HCT116 (cell line): ENCODE measurements at places on chromosomes 6 and 20. TPM values are rescaled to one million over a fixed set of nuclear protein-coding genes. Genes with fewer than 3 reads are reported as not detected.
A peak's percentile ranks its signal among the peaks of the same experiment; 100 is the strongest.

GRCh38 chr6:141123049-141123448, 1009.7 kb upstream of the GJE1 start:
- no peaks in the 10 kb centered on the region for H3K36me3 ChIP-seq
- H3K4me3 ChIP-seq = no peak overlapping the region
- no peaks in the 10 kb centered on the region for H3K27me3 ChIP-seq
- H3K4me1 ChIP-seq = no peaks in the 10 kb centered on the region

- H3K4me3 ChIP-seq = no peak overlapping the region
- DNase-seq = peak; percentile 63
- no peaks in the 10 kb centered on the region for H3K27me3 ChIP-seq
- H3K27ac ChIP-seq = peak overlapping the region; percentile 52
- H3K36me3 ChIP-seq = no peaks in the 10 kb centered on the region
Measured at GRCh38 chr20:63782051-63782471, 42.5 kb downstream of the SLC2A4RG start.

The HTR1E gene
- not detected for total RNA-seq

The NOL7 gene
- total RNA-seq = 73.7 TPM

The MCCD1 gene
- total RNA-seq = not detected

- no peaks in the 10 kb centered on the region for H3K27me3 ChIP-seq
- H3K27ac ChIP-seq = no peak overlapping the region
- H3K36me3 ChIP-seq = no peaks in the 10 kb centered on the region
- no peak for DNase-seq
Measured at GRCh38 chr6:100463630-100464161, 1.0 kb downstream of the SIM1 start.

DNA sequence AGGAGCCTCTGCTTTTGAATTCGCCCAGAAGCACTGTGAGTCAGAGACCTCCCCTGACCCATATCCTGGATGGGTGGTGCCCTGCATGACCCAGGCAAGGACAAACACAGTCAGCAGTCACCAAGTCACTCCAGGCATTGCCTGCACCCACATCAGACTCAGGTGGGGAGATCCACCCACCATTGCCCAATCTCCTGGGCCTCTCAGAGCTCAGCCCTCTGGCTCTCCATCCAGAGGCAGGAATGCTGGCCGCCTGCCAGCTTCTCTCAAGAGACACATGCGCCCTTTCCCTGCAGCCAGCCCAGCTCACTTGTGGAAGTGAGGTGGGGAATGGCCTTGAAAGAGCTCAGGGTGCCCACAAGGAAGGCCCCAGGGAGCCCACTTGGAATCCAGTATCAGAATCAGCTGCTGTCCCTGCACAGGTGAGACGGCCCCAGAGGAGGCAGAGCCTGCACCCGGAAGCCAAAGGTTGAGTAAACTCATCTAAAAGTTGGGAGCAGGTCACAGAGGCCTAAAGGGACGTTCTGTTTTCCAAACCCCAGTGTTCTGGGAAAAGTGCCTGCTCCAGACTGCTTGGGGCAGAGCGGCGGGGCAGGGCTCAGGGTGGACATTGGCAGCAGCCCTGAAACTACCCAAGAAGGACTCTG, 129.8 kb downstream of the PREX1 start:
- H3K27me3 ChIP-seq = no peaks in the 10 kb centered on the region
- H3K4me1 ChIP-seq = peaks cover 15% of the 10 kb centered on the region
- H3K4me3 ChIP-seq = no peak overlapping the region
- H3K27ac ChIP-seq = 0 out of 2 replicates have a peak overlapping the region, but pooled peaks have one; percentile 45
- H3K36me3 ChIP-seq = no peaks in the 10 kb centered on the region

DNA sequence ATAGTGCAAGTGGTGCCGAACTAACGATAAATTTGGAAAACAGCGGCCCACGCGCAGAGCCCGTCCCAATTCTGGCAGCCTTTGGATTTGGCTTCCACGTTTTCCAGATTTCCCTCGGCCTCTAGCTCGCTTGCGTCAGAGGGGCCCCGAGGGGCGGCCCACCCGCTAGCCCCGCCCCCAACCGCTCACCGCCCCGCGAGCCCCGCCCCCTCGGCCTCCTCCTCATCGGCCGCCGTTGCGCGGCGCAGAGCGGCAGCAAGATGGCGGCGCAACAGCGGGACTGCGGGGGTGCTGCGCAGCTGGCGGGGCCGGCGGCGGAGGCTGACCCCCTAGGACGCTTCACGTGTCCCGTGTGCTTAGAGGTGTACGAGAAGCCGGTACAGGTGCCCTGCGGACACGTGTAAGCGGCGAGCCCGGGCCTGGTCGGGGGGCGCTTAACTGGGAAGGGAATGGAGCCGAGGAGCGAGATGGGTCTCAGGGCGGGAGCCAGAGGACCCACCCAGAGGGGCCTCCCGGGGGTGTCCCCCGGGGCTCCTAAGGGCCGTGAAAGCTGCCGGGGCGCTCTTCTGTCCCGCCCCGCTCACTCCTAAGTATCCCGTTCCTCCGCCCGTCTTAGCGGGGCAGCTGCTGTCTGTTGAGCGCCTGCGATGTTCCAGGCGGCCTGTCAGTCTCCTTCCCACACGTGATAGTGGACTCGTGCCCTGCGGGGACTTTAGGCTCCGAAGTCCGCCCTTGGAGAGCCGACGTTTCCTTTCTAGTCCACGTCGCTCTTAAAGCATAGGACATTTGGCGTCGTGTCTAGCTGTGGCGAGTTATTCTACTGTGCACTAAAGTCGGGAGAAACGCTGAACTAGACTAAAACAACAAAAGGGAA, at the start of gene RNF114:
Gene RNF114 (plus strand): TSS at position 245 of the 874 bp plus-strand sequence. CDS start 16 bp downstream, at position 261.
- H3K4me1 ChIP-seq = peaks cover 18% of the 10 kb centered on the region
- H3K4me3 ChIP-seq = peak within 1 kb of the TSS; percentile 99
- peak within 1 kb of the TSS; percentile 65 for H3K27ac ChIP-seq
- no peaks in the 10 kb centered on the region for H3K27me3 ChIP-seq
- H3K36me3 ChIP-seq = 0 out of 2 replicates have a peak, but pooled peaks cover 6% of the 10 kb centered on the region
- DNase-seq = peak; percentile 83

- 0 out of 2 replicates have a peak, but pooled peaks cover 6% of the 10 kb centered on the region for H3K27me3 ChIP-seq
- H3K4me3 ChIP-seq = no peak overlapping the region
- DNase-seq = no peak
- H3K36me3 ChIP-seq = no peaks in the 10 kb centered on the region
- H3K27ac ChIP-seq = no peak overlapping the region
Measured at GRCh38 chr20:59723108-59723500, 118.8 kb downstream of the PHACTR3 start.

DNA sequence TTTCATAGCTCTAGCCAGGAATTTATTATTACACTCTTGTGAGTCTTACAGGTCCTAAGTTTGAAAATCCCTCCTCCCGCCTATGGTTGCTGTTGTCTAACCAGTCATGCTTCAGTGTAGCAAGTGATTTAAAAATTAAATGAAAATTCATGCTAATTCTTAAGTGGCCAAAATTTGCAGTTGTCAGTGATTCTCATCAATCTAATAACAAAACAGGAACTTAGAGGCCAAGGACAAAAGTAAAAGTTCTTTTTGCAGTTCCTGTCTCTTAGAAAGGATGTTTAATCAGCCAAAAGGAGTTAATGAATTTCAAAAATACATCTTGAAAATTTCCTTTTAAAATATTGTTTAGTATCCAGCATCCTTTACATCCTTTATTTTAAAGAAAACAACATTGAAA, 36.3 kb downstream of the VTA1 start:
- no peak overlapping the region for H3K4me3 ChIP-seq
- no peak for DNase-seq
- no peak overlapping the region for H3K27ac ChIP-seq
- H3K27me3 ChIP-seq = no peaks in the 10 kb centered on the region
- H3K36me3 ChIP-seq = no peaks in the 10 kb centered on the region

DNA sequence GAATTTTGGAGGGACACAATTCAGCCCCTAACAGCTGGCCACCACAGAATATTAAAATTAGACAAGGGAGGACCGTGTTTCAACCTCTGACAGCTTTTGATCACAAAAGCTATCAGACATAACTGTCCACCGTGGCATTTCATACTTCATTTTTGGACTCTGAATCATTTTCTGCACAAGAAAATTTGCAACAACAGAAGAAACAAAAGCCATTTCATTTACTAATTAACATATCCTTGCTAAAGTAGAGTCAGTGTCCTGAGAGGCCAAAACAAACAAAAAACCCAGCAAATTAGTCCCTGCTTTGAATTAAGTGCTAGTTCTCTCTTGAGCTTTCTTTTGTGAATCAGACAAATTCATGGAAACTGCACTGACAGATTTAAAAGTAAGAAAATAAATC, 17.6 kb upstream of the COL12A1 start:
- H3K36me3 ChIP-seq = no peaks in the 10 kb centered on the region
- no peak overlapping the region for H3K27ac ChIP-seq
- no peaks in the 10 kb centered on the region for H3K27me3 ChIP-seq
- H3K4me1 ChIP-seq = no peaks in the 10 kb centered on the region

DNA sequence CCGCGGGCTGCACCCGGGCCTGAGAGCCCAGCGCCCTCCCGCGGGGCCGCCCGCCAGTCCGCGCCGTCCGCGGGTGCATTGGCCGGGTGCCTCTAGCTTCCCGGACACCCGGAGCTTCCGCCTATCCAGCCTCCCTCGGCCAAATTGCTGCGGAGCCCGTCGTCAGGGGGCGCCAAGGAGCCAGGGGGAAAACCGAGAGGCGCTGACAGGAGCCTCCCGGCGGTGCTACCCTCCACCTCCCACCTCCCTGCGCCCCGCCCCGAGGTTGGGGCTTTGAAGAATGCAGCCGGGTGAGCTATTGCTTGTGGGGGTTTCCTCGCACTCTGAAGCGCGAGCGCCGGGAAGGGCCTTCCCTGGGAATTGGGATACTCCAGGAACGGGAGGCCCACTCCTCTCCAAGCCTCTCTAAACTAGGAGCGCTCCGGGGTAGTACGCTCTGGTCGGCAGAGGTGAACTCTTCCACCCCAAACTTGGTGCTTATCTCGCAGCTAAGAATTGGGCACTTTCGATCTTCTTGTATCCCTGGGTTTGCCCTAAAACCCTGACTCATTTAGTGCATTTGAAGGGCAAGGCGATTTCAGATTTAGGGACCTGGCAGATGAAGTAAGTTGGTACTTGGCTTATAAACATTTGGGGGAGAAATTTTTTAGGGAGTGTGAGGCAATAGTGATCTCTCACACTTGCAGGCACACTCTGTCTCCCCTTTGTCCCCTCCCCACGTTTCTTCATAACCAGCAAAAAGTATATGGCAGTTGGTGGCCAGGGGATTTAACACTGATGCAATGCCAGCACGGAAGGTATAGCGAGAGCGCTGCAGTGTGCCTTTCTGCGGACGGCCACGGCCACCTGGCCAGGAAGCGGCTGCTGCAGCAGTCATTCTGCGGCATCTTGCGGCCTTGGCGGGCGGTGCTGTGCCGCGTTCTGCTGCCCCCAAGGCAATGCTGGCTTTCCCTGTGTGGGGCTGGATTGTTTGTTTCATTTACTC, 556 bp downstream of the BEND6 start:
- no peaks in the 10 kb centered on the region for H3K27me3 ChIP-seq
- peak overlapping the region; percentile 88 for H3K4me3 ChIP-seq
- peak; percentile 87 for DNase-seq
- H3K4me1 ChIP-seq = peaks cover 58% of the 10 kb centered on the region

GRCh38 chr6:115573861-115574260, 486.8 kb downstream of the FRK start:
- no peak overlapping the region for H3K4me3 ChIP-seq
- DNase-seq = no peak
- H3K4me1 ChIP-seq = no peaks in the 10 kb centered on the region
- no peaks in the 10 kb centered on the region for H3K27me3 ChIP-seq

- H3K36me3 ChIP-seq = no peaks in the 10 kb centered on the region
- DNase-seq = no peak
- peaks cover 5% of the 10 kb centered on the region; the same call in 1 of the 2 replicates for H3K4me1 ChIP-seq
- no peak overlapping the region for H3K4me3 ChIP-seq
- no peak overlapping the region for H3K27ac ChIP-seq
- H3K27me3 ChIP-seq = no peaks in the 10 kb centered on the region
Measured at GRCh38 chr6:119162134-119162775, 83.8 kb upstream of the FAM184A start.

GRCh38 chr20:3577366-3577765, 85.8 kb downstream of the GFRA4 start:
- H3K4me1 ChIP-seq = no peaks in the 10 kb centered on the region
- no peak for DNase-seq
- H3K4me3 ChIP-seq = no peak overlapping the region
- 0 out of 2 replicates have a peak, but pooled peaks cover 2% of the 10 kb centered on the region for H3K36me3 ChIP-seq

DNA sequence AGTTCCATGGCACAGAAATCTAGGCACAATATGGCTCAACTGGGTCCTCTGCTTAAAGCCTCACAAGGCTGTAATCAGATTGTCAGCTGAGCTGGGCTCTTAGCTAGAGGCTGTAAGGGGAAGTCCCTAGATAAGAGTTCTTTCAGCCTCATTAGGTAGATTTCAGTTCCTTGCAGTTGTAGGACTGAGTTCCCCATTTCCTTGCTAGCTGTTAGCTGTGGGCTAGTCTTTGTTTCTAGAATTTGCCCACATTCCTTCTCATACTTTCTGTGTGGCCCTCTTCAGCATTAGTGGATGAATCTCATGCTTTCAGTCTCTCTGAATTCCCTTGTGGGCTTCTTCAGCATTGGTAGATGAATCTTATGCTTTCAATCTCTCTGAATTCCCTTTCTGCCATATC, 71.0 kb upstream of the MRAP2 start:
- H3K36me3 ChIP-seq = no peaks in the 10 kb centered on the region
- no peaks in the 10 kb centered on the region for H3K27me3 ChIP-seq
- no peak for DNase-seq
- no peak overlapping the region for H3K27ac ChIP-seq

DNA sequence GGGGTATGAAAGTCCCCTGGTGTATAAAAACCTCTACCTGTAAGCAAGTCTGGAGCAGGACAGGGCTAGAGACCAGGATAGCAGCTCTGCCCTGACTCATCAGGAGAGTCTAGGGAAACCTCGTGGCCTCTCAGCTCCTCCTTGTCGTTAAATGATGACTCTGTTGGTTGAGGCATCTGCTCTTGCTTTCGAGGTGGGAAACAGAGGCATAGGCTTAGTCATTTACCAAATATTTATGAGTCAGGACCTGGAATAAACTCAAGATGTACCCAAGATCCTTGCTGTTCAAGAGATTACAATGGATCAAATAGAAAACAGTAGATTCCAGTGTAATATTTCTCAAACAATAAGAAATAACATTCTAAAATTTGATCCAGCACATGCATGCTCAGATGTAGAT, 5.5 kb downstream of the MANBAL start:
- DNase-seq = peak; percentile 94
- no peaks in the 10 kb centered on the region for H3K27me3 ChIP-seq
- no peak overlapping the region for H3K4me3 ChIP-seq

The VIP gene
- not detected for total RNA-seq

- H3K4me1 ChIP-seq = peaks cover 13% of the 10 kb centered on the region
- no peak overlapping the region for H3K4me3 ChIP-seq
- H3K27ac ChIP-seq = no peak overlapping the region
- no peak for DNase-seq
- H3K27me3 ChIP-seq = no peaks in the 10 kb centered on the region
Measured at GRCh38 chr6:14882394-14883026, 363.4 kb upstream of the JARID2 start.

The WFDC12 gene
- total RNA-seq = not detected

GRCh38 chr6:53461041-53461656, 83.8 kb downstream of the GCLC start:
- H3K36me3 ChIP-seq = no peaks in the 10 kb centered on the region
- no peaks in the 10 kb centered on the region for H3K4me1 ChIP-seq
- no peak overlapping the region for H3K27ac ChIP-seq
- H3K4me3 ChIP-seq = no peak overlapping the region
